ENCODE measurements at places on chromosomes 1 and 21. TPM values are rescaled to one million over a fixed set of nuclear protein-coding genes. Genes with fewer than 3 reads are reported as not detected.

GRCh38 chr1:233945573-233945972 is 41.1 kb downstream of the SLC35F3 start:
- no peak for DNase-seq

- DNase-seq: no peak
Observed at GRCh38 chr21:43325968-43326715, 100.8 kb downstream of the SIK1 start.

DNA sequence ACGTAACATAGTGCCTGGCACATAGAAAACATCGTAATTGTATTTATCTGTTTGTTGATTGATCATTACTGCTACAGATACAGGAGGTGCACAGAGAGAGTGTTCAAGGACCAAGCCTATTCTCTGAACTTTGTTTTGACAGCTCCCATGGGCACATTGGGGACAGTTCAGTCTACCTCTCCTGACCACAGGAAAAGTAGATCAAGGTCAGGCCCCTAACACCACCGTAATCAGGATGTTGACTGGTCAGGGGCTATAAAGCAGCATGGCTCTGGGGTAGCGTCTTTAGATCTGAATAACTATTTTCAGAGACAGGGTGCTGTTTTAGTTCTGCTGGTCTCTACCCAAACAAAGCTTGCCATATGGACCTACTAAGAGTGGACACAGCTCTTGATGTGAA is 223.1 kb upstream of the IRF2BP2 start:
- no peak for DNase-seq

GRCh38 chr1:108064255-108064654 is 99.3 kb upstream of the VAV3 start:
- DNase-seq: no peak

IRF2BP2 gene
- total RNA-seq: 60.7 TPM

BMP8B gene
- total RNA-seq: not detected

Measured in GM23248 (cell line).